Right ventricle myocardium superior (tissue), 1 donor: ENCODE measurements at places on chromosomes 11 and 22. TPM values are rescaled to one million over a fixed set of nuclear protein-coding genes. Genes with fewer than 3 reads are reported as not detected.

GRCh38 chr22:23131931-23132330 is 9.9 kb downstream of the RSPH14 start:
- DNase-seq, result no peak

GRCh38 chr11:126948563-126948962 is 52.0 kb downstream of the KIRREL3 start:
- no peak for DNase-seq

GRCh38 chr11:122598971-122599370 is 56.6 kb upstream of the UBASH3B start:
- DNase-seq, result no peak

DNA sequence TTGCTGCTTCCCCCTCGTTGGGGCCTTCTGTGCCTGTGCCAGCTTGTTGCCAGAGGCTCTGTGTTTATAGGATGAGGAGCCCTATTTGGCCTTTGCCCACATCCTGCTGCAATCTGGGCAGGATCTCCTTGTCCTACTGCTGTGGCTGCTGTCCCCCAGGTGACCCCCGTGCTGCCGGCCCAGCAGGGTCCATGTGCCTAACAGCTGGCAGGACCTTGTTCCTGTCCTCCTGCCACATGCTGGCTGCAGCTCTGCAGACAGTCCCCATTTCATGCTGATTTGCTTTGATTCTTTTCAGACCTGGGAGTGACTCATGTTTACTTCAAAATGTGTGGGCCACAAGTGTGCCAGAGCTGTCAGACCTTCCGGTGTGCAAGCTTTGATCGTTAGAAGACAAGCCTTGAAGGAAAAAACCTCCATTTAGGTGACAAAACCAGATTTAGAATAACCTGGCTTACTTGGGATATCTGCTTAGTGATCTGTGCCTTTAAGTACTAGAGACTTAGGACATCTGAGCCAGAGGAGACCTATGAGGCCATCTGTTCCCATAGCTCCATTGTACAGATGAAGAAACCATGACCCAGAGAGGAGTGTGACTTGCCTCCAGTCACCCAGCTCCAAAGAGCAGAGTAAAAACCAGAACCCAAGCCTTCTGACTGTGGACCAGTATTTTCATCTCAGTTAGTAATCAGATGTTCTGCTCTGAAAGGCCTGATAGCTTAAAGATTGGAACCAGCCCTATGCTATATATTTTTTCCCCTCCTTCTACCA is 11.1 kb downstream of the NAV2 start:
- no peak for DNase-seq

Gene GAL
- not detected for total RNA-seq

Gene ASRGL1
- total RNA-seq, result 4.1 TPM

Gene ANO5
- 68.9 TPM for total RNA-seq
